Activated CD8-positive, alpha-beta T cell treated with anti-CD3 and anti-CD28 coated beads for 36 hours (primary cell): ENCODE measurements at places on chromosomes 7 and 10. TPM values are rescaled to one million over a fixed set of nuclear protein-coding genes. Genes with fewer than 3 reads are reported as not detected.

RAB18 gene
- total RNA-seq: 42.0 TPM

TMEM273 gene
- total RNA-seq: 19.0 TPM

FAM25G gene
- not detected for total RNA-seq

HABP2 gene
- not detected for total RNA-seq

PCGF5 gene
- 36.9 TPM for total RNA-seq

WDFY4 gene
- 0.90 TPM for total RNA-seq

MACROH2A2 gene
- total RNA-seq: 3.9 TPM

ANKRD61 gene
- total RNA-seq: 0.27 TPM
